ENCODE measurements at places on chromosomes 2 and 18.
A peak's percentile ranks its signal among the peaks of the same experiment; 100 is the strongest.

- no peak for DNase-seq
Observed at GRCh38 chr18:68548904-68549870, 165.7 kb downstream of the TMX3 start.

DNA sequence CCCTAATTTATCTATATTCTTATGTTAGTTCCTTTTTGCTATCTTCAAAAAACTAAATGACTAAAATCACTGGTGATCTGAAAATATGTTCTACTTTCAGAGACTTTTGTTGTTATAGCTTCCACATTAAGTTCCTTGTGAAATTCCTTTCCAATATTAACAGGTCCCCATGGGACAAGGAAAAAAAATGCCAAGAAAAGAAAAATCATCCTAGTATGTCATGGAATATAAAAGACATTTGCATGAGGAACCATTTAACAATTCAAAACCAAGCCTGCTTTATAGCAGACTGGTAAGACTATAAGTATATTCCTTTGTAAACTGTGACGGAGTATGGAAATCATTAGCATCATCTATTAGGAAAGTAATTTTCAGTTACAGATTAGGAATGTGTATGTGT, 48.1 kb downstream of the COBLL1 start:
- no peak for DNase-seq

GRCh38 chr2:199988151-199988550, 32.8 kb downstream of the MAIP1 start:
- no peak for DNase-seq

DNA sequence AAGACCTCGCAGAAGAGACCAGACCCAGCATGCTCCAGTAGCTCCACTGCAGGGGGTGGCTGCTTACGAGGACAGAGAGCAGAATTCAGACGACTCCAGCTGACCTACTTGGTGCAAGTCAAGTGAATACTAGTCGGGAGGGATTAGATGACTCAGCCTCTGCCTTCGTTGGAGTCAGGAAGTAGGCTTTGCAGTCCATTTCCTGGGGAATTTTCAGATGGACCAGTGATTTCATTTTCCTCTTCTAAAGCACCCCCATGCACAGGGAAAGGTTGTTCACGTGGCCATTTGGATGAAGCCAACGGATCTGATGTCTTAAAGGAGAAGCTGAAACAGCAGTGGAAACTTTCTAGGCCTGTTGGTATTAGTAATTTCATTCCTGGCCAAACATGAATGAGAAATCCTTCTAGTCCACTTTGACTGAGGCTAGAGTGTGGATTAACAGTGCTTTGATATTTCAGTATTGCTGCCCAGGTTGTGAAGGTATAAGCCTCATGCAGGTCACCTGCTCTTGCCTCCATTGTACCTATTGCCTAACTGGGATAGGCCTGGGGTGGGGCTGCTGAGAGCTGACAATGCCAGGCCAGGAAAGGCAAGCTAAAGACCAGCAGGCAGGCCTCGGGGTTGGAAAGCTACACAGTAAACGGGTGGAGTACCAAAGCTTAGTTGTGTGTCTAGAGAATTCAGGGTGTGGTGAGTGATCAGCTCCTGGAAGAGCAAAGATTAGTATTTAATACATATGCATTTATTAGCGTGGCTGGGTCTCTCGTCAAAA, 117.6 kb upstream of the FOSL2 start:
- no peak for DNase-seq

GRCh38 chr18:11845654-11846053, 5.6 kb upstream of the CHMP1B start:
- no peak for DNase-seq

DNA sequence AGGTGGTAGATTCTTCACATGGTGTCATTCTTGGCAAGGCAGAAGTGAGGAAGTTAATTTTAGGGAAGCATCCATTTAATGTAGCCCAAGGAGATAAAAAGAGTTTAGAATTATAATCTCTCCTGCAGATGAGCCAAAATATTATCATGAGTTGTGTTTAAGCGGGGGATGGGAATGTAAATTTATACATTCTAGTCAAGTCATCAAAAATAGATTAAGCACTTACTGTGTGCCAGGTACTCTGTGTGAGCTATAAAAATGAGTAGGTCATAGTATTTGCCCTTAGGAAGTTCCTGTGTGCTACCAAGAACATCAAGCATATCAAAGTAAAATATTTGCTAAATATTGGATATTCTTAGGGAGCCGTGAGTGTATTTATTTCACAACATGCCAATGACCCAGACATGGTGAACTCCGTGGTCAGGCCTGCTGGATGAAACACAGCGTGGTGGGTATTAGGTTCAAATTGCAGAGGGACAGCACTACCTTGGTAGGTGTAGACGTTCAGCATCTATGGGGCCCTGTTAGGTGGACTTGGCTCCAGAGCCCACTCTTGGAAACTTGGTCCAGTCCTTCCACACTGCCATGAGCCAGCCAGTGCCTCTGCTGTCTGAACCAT, 37.4 kb downstream of the MEIS1 start:
- no peak for DNase-seq

- DNase-seq = no peak
Observed at GRCh38 chr2:136235546-136235945, 117.6 kb upstream of the CXCR4 start.

- DNase-seq = peak; percentile 44
Observed at GRCh38 chr2:157443795-157444640, at the start of gene CYTIP. CYTIP (minus strand) TSS chr2:157444089; CDS start chr2:157444020, 69 bp downstream.

DNA sequence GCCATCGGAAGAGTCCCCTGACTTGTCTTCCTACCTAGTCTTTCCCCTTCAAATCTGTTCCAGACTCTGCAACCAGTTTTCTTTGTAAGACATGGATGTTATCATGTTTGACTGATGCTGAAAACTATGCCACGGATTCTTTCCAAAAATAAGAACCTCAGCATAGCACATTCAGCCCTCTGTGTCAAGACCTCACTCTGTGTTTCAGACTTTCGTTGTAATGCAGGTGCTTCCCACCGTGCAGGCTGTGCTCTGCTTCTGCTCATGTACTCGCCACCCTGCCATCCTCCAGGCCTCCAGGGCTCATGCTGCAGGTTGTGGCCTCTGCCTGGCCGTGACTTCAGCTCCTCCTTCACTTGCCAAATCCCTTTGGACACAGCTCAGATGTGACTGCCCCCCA, 347.0 kb upstream of the RAB12 start:
- no peak for DNase-seq

DNA sequence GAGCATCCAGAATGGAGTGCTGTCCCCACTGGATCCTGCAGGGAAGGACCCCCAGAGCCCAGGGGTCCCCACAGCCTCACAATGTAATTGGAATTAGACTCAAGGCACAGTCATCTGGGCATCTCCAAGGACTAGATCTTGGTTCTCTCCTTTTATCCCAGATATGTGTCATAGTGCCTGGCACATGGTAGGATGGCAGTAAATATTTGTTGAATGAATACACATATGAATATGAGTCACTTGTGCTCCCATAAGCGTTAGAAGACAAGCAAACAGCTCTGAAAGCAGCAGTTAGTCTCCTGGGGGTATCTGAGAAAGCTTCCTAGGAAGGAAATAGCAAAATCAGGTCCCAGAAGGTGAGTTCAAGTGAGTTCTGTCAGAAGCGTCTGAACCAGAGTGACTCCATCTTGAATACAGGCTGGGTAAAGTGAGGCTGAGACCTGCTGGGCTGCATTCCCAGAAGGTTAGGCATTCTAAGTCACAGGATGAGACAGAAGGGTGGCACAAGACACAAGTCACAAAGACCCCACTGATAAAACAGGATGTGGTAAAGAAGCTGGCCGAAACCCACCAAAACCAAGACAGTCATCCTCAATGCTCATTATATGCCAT, 234.1 kb upstream of the ID2 start:
- DNase-seq = no peak

DNA sequence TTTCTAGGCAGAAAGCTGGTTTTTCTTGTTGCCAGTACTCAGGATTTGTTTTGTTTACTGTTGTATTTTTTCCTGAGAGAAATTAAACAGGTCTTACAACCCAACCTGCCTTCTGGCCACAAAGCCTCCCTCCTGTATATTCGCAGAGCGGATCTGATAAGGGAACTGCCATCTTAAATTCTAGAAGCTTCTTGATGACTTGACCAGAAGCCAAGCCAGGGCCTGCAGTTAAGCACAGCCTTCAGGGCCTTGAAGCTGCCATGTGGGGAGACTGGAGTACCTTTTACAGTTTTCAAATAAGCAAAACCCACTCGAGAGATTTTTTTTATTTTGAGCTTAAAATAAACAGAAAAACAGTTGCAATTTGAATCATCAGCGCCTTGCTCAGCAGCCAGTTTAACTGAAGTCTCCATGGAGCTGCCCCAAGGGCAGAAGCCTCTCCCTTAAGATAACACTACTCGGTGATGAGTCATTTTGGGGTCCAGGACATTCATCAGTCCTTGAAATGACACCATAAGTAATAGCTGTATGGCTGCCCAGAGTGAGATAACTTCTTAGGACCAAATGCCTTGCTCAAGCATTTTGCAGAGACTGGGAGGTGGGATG, 51.5 kb upstream of the PHLPP1 start:
- DNase-seq = no peak

DNA sequence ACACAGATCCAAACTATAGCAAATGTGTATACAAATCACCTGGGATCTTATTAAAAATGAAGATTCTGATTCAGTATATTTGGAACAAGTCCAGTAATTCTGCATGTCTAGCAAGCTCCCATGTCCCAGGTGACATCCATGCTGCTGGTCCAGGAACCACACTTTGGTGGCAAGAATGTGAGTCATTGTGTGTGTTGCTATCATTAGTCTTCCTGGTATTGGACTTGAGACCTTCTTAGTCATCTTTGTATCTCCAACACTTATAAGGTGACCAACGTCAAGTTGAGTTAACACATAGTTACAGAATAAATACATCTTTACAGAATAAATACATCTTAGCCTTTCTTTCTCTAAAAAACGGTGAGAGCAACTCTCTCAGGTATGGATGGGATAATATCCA, 107.9 kb upstream of the NDUFV2 start:
- no peak for DNase-seq

DNA sequence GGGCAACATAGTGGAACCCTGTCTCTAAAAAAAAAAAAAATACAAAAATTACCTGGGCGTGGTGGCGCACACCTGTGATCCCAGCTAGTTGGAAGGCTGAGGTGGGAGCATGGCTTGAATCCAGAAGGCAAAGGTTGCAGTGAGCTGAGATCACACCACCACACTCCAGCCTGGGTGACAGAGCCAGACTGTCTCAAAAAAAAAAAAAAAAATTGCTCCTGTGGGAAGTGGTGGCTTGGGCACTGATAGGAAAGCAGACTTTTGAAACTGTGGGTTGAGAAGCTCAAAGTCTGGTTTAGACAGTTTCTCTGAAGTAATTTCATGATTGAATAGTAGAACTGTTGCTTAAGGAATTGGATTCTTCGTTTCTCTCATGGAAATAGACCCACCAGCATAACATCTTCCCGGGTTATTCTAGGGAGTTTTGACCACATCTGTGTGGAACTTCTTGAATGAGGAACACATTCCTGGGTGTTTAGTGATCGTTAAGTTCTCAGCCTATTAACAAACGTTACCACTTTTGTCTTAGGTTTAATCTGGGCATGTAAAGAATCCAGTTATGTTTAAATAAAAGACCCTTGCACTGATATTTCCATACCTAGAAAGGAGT, 33.5 kb downstream of the GRHL1 start:
- no peak for DNase-seq

GRCh38 chr2:24725956-24726355, 67.2 kb downstream of the PTRHD1 start:
- no peak for DNase-seq

- no peak for DNase-seq
Observed at GRCh38 chr18:27699137-27699536, 477.8 kb downstream of the CDH2 start.

DNA sequence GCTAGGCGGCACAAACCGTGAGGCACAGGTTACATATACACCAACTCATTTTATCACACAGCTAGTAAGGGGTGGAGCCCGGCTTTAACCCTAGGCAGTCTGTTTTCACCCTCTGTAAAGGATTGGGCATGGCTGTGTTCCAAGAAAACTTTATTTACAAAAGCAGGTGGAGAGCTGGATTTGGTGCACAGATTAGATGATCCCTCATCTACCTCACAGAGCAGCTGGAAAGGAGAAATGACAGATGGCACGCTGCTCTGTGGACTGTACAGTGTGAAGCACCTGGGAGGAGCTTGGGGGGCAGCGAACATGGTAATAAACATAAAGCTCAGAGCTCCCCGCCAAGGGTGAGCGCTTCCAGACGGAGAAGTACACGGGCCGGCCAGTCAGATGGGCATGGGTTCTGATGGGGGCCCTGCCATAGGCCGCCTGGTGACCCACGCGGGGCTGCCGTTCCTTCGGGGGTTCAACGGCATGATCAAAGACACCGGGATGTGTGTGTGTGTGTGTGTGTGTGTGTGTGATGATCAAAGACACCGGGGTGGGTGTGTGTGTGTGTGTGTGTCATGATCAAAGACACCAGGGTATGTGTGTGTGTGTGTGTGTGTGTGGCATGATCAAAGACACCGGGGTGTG, 862 bp upstream of the TMEM177 start:
- DNase-seq = no peak

DNA sequence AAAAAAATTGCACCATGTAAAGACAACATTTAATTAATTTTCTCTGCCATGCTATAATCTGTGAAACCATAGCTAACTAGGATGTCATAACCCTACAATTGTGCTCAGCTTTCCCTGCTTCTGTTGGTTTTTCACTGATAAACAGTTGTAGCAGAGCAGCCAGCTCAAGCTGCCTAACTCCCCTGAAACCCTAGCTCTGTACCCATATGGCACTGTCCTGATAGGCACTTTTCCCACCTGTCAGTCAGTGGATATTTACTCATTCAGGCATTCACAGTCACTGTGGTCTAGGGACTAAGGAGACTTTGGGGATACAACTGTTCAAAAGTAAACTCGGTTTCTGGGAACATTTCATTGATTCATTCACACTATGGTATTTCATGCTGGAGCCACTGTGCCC, 407.0 kb downstream of the DSEL start:
- DNase-seq = no peak

DNA sequence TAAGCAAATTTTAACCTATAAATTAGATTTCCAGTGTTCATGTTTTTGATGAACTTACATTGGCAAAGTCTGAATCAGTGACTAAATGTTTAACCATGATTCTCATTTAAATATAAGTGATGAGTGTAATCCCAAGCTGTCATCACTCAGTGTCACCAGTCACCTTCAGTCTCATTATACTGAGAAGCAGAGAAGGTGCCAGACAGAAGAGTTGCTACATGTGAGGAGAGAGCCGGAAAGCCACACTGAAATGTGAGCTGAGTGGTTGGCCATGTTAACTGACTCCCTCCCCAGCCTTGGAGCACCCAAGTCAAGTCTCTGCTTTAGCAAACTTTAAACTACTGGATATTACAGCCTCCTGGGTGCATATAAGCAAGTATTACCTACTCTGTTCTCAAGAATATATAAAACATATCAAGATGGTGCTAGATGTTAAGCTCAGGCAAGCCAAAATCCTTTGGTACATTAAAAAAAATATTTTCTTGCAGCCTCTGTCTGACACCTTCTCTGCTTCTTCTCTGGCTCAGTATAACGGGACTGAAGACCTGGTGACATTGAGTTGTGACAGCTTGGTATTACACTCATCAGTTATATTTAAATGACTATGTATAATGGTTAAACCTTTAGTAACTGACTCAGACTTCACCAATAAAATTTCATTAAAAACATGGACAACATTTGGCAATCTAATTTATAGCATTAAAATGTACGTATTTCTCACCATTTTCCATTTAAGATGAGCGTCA, 75.8 kb upstream of the MAP3K20 start:
- no peak for DNase-seq
